Activated CD4-positive, alpha-beta memory T cell treated with anti-CD3 and anti-CD28 coated beads for 36 hours (primary cell): ENCODE measurements at places on chromosomes 7 and 10. TPM values are rescaled to one million over a fixed set of nuclear protein-coding genes. Genes with fewer than 3 reads are reported as not detected.

Gene RTKN2
- total RNA-seq: 5.1 TPM

Gene ACSL5
- 32.9 TPM for total RNA-seq

Gene TRIL
- total RNA-seq: not detected

Gene MYH16
- total RNA-seq: not detected

Gene PPRC1
- 59.1 TPM for total RNA-seq

GRCh38 chr7:121624958-121625357 is 228.8 kb upstream of the FAM3C start:
- no peak for DNase-seq

DNA sequence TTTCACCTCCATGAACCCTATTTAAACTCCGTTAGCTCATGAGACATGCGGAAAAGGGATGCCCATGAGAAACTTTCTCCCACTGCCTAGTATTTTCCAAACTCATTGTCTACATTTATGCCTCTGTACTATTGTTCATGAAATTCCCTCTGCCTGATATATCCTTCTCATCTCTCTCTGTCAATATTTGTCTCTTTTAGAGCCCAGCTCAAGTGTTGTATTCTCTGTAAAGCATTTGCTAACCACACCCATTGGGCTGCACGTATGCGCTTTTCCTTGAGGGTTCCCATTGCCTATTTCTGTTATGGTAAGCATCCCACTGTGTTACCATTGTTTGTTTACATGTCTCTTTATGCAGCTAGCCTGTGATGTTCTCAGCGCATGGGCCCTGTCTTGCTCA is 211.4 kb downstream of the MDFIC start:
- DNase-seq: no peak

DNA sequence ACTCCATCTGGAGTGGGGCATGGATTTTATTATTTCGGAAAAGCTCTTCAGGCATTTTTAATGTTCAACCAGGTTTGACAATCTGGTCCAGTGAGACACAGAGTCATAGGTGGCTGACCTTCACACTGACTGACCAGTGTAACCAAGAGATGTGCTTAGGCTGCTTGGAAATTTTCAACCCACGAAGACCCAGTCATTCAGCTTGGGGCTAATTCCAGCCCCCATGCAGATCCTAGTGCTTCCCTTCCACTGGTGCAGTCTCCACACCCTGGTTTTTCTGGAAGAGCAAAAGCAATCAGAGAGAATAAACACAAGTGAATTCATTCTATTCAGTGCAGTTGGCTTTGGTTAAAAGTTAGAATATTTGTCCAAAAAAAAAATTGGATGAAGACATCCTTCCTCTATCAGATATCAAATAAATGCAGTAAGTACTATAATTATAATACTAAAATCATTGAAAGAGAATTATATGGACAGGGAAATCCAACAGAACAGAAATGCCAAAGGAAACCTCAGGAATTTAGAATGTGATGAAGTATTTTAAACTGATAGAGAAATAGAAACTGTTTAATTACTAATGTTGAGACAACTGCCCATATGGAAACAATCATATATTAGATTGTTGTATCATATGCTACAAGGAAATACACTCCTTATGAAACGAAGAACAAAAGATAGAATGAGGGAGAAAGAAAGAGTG is 178.0 kb downstream of the NPSR1 start:
- no peak for DNase-seq

- DNase-seq: no peak
Measured at GRCh38 chr10:102676534-102677315, 32.4 kb downstream of the TRIM8 start.

GRCh38 chr10:88108115-88108610 is 244.7 kb downstream of the PTEN start:
- DNase-seq: no peak

DNA sequence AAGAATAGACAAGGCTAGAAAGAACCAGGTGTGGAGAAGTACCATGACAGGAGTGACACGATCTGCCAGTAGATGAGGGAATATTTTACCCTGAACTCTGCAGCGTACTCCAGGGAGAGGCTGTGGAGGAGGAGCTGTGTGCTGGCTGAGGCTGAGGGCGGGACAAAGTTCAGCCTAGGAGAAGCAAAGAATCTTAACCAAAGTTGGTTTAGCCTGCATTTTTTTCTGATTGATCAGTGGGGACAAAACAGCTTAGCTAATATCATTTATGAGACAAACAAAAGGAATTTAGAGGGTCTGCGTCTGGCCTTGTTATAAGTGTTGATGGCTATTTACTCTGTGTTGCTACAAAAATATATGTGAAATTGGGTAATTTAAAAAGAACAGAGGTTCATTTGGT is 5.2 kb upstream of the NPSR1 start:
- DNase-seq: no peak

GRCh38 chr7:155685070-155685790 is 40.8 kb downstream of the RBM33 start:
- peak; percentile 25 for DNase-seq

- DNase-seq: no peak
Measured at GRCh38 chr7:137953043-137953664, 48.7 kb downstream of the CREB3L2 start.

GRCh38 chr10:34622945-34623344 is 192.2 kb downstream of the PARD3 start:
- DNase-seq: no peak

GRCh38 chr10:60731134-60731885 is 47.0 kb upstream of the CDK1 start:
- DNase-seq: peak; percentile 49

- no peak for DNase-seq
Measured at GRCh38 chr7:15972862-15973275, 286.4 kb upstream of the MEOX2 start.
